ENCODE measurements at places on chromosomes 3 and 15.
A peak's percentile ranks its signal among the peaks of the same experiment; 100 is the strongest.

- no peak for DNase-seq
Observed at GRCh38 chr3:131608741-131609140, 106.0 kb upstream of the MRPL3 start.

DNA sequence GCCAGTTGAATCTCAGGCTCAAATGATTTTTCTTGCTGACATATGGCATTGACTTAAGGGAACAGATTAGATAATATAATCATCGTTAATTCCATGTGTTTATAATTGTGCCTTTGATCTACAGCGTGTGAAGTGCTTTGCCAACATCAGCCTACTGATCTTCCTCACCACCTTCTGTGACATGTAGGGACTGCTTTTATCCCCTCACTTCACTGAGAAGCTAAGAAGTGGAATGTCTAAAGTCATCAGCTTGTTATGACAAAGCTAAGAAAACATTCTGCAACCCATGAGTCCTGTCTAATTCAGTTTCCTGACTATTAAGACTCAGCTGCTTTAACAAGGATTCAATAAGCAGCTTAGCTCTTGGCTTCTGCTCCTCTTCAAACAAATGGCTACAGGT lies 106.0 kb downstream of the MYH15 start:
- no peak for DNase-seq

DNA sequence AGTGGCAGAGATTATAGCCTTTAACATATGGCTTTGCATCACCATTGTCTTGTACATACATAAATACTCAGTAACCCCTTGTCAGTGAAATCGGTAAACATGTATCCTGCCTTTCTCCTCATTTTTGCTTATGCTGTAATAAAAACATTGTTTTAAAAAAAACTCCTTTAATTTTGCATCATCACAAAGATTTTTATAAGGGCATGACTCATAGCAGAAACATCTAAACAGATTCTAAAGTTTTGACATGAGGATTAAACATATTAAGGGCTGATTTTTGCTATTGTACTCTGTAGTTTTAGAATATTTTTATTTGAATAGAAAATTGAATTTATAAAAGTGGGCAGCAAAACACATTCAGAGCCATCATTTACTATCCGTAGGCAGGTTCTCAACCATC lies 275.9 kb downstream of the ZIC4 start:
- DNase-seq, result no peak

GRCh38 chr15:85174521-85174920 lies 192.9 kb downstream of the PDE8A start:
- DNase-seq, result no peak

- no peak for DNase-seq
Observed at GRCh38 chr3:104279617-104280016, 1087.1 kb upstream of the ALCAM start.

DNA sequence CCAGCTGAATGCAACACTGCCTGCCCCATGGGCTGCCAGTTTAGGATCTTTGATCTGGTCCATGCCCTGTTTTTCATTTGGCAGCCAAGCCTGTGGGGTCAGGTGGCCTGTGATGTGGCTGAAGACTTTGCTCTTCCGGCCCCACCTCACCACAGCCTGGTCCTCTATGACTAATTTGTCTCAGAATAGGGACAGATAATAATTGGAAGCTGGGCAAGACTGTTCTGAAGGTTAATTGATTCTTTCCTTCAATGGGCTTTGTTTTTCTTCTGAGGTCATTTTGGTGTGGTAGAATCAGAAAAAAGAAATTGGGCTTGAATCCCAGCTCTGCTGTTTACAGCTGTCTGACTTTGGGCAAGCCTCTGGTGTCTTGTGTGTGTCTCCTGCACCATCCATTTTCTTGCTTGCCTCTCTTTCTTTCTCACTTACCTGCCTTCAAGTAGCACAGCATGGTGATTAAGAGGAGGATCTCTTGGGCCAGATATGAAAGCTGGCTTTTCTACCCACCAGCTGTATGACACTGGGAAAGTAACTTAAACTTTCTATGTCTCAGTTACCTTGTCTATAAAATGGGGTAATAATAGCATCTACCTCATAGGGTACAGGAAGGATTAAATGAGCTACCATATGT lies 24.2 kb downstream of the ABHD2 start:
- no peak for DNase-seq

DNA sequence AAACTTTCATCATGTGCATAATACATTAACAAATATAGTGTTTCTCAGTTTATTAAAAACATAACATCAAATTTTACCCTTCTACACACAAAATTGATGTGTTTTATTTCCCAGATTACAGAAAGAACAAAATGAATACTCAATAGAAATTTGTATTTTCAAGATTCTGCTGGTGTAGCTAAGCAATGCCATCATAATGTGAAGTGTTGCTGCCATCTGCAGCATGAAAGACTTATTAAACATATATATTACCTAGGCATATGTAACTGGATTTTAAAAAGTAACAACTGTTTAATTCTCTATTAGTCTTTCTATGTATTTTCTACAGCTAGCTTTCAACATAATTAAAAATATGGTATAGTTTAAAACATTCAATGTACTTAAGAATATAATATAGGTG lies 27.5 kb downstream of the PLSCR5 start:
- peak; percentile 10 for DNase-seq

GRCh38 chr3:32945136-32945535 lies 6.3 kb upstream of the CCR4 start:
- no peak for DNase-seq

DNA sequence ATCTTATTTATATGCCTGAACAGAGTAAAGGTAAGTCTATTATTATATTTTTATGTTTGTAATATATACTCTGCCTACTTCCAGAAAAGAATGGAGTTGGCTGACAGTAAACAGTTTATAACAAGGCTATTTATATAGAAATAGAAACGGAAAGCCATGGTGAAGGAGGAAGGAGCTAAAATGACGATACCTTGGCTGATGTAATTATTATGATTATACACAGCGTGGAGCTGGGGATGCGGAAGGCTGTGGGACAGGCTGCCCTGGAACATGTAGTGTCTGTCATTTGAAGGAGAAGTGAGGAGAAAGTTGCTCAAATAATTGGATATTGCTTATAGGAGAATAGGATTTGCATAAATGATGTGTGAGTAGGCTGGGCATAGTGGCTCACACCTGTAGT lies 37.8 kb downstream of the CEMIP start:
- no peak for DNase-seq
